WERI-Rb-1 (cell line): ENCODE measurements at places on chromosomes 12 and 14.
A peak's percentile ranks its signal among the peaks of the same experiment; 100 is the strongest.

DNA sequence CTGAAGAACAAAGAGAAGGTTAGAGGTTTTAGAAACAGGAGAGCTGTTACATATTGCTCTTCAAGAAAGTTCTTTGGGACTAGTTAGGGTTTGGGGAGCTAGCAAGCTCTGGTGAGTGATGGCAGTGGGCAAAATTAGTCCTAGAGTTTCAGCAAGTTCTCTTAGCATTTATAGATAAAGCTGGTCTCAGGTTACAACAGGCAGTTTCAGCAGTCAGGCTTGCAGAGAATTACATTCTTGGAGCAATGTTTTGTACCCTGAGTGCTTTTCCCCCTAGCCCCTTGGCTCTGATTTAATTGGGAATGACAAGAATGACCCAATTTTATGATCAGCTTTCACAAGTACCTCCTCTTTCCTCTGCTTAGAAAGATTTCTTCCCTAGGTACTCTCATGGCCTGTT is 21.4 kb upstream of the EID3 start:
- no peak for DNase-seq

DNA sequence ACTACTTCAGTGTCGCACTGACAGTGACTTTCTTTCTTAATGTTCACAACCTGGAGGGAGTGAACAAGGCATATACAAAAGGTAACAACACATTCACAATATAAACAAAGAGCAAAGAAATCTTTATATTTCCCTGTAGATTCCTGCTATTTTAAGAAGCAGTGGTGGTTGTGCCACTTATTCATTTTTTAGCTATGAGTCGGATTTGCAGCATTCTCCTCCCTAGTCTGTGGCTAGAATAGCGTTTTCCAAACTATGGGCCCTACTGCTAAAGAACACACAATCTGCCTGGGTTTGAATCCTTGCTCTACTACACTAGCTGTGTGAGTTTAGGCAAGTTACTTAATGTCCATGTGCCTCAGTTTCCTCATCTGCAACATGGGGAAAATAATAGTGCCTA is 18.6 kb upstream of the MDM1 start:
- DNase-seq = no peak

DNA sequence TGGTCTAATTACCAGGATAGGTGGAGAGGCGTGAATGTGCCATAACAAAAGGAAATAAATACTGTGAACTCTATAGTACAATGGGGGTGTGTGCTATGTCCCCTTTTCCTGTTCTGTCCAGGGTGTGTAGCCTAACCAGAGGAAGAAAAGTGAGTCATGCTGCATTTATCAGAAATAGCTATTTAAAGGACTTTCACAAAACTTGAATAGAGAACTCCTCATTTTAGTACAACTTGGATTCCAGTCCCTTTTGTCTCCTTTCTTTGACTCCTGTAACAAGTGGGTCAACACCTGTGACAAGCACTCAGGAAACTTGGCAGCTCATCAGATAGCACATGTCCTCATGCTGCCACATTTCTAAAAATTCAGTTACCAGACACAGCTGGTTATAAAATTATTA is 123.4 kb downstream of the CCDC91 start:
- DNase-seq = no peak

GRCh38 chr12:91601054-91601453 is 418.4 kb upstream of the DCN start:
- DNase-seq = no peak

- DNase-seq = peak; percentile 60
These were observed 192.8 kb downstream of the ZFP36L1 start for GRCh38 chr14:68599896-68600610.

DNA sequence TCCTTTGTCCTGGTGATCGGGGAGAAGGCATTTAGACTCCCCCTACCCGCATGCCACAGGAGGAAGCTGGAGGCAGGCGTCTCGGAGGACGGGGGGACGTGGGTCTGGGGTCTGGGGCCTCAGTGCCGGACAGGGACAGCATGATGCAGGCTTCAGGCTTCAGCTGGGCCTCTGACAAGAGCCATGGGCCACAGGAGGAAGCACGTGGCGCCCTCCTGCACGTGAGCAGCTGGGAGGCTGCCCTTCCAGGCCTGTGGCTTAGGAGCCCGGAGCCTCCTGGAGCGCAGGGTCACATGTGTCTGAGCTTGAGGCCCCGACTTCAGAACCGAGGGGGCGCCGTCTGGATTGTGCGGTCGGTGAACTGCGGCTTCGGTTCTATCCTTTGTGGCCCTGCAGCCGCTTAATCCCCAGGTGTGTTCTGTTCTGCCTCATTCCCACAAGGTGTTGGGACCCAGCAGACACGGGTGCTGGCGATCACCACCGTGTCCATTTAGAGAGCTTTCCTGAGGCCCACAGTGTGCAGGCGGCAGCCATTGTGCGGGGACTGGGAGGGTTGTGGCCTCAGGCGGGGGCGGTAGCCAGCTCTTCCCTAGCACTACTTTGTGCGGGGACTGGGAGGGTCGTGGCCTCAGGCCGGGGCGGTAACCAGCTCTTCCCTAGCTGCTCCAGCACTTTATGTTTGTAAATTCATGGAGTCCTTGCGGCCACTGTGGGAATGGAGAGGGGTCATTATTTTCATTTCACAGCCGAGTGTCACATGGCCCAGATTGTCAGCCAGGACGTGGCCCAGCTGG is 150.2 kb downstream of the ADGRD1 start:
- peak; percentile 11 for DNase-seq

DNA sequence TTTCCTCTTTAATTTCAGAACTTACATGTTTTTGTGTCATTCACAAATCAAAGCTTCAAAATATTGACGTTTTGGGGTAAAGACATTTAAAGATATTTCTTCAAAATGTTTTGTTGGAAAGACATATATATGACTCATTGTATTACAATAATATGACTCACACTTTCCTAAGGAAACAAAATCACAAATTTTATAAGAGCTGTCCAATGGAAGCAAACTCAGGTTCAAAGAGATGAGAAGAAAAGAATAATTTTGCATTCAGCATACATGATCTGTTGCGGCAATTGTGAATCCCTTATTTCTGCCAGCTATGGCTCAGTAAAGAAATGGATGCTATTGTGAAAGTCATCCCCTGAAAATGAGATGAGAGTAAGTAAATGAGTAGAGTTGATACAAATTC is 82.7 kb downstream of the GRIP1 start:
- DNase-seq = no peak

DNA sequence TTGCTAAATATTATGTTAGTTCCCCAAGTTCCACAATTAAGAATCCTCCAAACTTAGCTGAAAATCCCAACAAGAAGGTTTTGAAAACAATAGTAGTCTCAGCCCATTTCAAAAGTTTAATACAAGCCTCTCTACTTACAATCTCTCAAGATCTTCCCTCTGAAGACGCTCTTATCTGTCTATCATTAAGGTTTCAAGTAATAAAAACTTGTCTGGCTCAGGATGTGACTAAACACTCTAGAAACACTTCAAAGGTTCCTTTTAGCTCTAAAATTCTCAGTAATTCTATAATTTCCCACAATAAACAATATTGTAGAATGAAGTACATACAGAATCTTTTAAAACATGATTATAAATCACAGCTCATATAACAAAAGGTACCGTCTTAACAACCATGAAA is 16.3 kb downstream of the YAF2 start:
- no peak for DNase-seq

DNA sequence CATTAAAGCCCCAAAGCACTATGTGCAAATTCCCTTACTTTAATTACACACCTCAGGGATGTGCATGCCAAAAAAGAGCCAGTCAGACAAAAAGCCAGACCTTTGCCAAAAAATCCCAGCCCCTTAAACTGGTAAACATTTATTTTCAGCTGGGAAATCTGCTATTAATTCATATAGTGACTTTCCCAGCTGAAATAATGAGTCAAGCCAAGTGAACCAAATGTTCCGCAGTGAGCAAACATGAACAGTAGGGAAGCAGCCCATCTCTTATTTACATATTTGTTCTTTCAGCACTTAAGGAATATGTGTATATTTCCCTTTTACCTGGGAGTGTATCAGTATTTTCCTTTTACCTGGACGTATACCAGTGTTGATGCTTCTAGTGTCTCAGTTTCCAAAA is 44.0 kb upstream of the OTX2 start:
- DNase-seq = no peak
